ENCODE measurements at places on chromosomes 2 and 18.

DNA sequence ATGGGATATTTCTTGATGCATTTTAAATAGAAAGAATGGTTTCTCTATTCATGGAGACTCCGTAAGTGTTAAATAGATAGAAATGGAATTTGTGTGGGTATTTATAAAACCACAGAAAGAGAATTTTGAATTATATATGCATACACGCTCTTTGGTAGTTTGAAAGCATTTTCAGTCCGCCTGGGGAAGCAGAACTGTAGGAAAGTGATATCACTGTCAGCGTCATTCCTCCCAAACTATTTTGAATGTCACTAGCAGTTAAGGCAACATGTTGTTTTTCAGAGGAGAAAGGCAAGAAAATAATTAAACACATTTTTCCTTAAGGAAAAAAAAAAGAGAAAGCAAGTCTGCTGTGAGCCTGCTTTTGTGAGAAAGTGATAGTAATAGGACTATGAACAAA lies 8.7 kb upstream of the ERMN start:
- DNase-seq: no peak

DNA sequence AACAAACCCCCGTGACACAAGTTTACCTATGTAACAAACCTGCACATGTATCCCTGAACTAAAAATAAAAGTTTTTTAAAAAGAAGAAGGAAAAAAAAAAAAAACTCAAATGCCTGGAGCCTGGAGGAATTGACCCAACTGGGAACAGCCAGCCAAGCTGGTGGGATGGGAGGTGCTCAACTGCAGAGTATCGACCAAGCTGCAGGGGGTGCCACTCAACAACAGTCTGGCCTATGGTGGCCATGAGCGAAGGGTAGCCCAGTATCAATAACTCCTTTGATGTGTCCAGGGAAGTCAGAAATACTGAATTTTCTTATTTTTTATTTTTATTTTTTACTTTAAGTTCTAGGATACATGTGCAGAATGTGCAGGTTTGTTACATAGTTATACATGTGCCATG lies 310.3 kb upstream of the DLGAP1 start:
- DNase-seq: no peak

GRCh38 chr2:161947406-161947805 lies 126.6 kb downstream of the DPP4 start:
- DNase-seq: no peak

DNA sequence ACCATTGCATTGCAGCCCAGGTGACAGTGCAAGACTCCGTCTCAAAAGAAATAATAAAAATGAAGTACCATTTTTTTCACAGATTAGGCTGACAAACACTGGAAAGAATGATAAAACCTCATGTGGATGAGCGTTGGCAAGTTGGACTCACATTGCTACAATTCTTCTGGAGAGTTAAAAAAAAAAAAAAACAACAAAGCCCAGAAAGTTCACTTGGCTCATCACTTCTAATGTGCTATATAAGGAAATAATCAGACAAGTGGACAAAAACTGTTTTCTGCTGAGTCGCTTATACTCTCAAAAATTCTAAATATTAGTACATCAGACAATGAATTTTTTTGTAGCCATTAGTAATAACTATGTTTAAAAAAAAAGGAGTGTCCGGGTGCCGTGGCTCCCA lies 38.4 kb downstream of the PKP4 start:
- DNase-seq: no peak

DNA sequence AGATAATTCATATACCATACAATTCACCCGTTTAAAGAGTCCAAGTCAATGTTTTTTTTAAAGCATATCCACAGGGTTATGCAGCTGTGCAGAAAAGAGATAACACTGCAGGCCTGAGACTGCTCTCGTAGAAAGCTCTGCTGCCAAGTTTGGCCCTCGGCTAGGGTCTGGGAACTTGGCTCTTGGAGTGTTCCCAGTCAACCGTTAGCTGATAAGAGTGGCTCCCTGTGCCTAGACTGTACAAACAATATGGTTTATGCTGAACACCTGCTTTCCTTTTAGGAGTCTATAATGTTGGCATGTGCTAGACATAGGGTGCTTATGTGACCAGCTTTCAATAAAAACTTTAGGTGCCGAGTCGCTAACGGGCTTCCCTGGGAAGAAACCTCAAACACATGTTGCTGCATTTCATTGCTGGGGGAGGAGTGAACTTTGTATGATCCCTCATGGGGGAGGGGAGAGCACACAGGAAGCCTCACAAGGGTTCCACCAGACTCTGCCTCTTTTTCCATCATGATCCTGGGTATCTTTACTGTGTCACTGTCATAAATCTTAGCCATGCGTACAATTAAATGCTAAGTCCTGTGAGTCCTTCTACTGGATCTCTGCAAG lies 34.7 kb downstream of the RFX8 start:
- DNase-seq: no peak

GRCh38 chr2:63422556-63422955 lies 165.7 kb downstream of the WDPCP start:
- no peak for DNase-seq

DNA sequence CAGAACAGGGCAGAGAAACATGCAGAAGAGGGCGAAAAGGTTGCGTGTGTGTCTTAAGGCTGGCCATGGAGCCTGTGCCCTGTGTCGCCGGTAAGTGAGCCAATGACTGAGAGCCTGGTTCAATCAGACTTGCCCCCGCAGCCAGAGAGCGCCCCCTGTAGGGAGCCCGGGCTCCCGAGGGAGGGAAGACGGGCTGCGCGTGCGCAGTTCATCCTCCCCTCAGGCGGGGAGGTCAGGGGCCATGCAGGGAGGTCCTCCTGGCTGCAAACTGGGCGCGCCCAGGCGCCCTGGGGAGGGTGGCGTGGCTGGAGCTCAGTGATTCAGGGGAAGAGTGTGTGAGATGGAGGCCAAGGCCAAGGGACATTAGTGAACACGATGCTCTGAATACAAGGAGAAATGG lies 276.6 kb downstream of the PHLPP1 start:
- DNase-seq: no peak

DNA sequence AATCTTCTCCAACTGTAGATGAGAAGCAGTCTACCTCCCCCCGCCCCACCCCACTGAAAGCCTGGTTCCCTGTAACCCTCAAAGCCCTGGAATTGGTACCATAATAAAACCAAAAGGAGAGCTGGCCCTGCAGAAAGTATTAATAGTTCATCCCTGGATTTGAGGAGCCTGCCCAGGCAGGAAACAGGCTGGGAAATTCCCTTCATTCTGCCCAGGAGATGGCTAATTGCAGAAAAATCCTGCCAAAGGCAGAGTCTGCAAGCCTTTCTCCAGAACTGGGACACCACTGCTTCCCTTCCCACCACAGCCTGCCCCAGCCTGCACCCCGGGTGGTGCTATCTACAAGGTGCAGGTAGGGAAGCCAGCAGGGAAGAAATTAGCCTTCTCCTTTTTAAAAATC lies 16.3 kb downstream of the GKN2 start:
- no peak for DNase-seq

DNA sequence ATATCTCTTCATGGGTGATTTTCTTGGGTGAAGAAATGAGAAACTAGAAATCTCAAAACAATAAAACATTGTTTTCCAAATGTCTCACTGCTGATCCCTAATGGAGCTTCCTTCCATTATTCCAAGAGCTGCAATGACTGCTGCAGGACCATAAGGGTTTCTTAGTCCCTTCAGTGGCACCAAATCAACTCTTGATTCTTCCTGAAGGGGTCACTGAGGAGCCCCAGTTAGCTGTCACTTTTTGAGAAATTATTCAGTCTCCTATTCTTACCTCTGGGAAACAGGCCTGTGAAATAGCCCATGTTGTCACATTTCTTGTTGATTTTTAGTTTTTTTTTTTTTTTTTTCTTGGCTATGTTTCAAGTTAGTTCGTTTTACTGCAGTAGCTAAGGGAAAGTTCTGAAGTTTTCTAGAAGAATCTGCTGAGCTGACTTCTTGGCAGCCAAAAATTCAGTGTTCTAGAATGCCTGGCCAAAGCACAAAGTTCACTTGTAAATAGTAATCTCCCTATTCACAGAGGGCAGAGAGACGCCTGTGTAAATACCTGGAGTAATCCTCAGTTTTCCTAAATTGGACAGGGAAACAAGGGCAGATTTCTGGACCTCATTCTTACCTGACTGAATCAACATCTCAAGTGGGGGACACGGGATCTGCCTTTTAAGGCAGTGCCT lies 480.0 kb downstream of the RIT2 start:
- no peak for DNase-seq

- DNase-seq: no peak
Measured at GRCh38 chr2:205758051-205758450, 75.8 kb downstream of the NRP2 start.

- DNase-seq: no peak
Measured at GRCh38 chr18:27666016-27666415, 480.9 kb upstream of the CHST9 start.

DNA sequence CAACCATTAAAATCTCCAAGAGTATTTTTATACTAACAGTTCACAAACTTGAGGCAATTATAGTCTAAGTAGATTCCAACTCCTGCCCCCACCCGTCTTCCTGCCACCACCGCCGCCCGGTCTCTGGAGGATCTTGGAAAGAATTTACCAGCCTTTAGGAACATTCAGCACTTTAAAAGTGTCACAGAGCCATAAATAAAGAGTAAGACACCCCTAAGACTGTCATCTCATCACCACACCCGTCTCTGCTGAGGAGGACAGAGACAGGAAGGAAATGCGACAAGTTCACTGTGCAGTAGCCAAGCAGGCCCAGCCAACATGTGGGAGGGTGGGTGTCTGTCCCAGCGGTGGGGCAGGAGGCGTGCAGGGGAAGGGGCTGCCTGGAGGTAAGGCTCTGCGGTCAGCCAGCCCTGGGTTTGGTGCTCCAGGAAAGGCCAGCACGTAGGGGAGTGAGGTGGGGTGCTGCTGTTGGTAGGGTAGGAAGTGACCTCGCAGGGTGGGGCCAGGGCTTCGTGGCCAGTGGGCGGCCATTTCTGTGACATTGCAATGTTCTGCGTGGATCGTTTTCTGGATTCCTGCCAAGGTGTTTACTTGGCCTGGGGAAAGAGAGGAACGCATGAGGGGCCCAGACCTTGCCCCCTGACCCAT lies 111.6 kb downstream of the FAM210A start:
- no peak for DNase-seq

GRCh38 chr2:148553332-148553887 lies 91.1 kb upstream of the EPC2 start:
- DNase-seq: no peak

- DNase-seq: no peak
Measured at GRCh38 chr2:49224426-49225010, 70.2 kb upstream of the FSHR start.

- no peak for DNase-seq
Measured at GRCh38 chr2:25790074-25790790, 88.1 kb downstream of the ASXL2 start.

GRCh38 chr2:188922191-188922590 lies 52.0 kb upstream of the COL3A1 start:
- no peak for DNase-seq

- DNase-seq: no peak
Measured at GRCh38 chr2:237733677-237734300, 64.8 kb upstream of the RBM44 start.

GRCh38 chr18:69889009-69889408 lies 58.7 kb downstream of the CD226 start:
- DNase-seq: no peak

DNA sequence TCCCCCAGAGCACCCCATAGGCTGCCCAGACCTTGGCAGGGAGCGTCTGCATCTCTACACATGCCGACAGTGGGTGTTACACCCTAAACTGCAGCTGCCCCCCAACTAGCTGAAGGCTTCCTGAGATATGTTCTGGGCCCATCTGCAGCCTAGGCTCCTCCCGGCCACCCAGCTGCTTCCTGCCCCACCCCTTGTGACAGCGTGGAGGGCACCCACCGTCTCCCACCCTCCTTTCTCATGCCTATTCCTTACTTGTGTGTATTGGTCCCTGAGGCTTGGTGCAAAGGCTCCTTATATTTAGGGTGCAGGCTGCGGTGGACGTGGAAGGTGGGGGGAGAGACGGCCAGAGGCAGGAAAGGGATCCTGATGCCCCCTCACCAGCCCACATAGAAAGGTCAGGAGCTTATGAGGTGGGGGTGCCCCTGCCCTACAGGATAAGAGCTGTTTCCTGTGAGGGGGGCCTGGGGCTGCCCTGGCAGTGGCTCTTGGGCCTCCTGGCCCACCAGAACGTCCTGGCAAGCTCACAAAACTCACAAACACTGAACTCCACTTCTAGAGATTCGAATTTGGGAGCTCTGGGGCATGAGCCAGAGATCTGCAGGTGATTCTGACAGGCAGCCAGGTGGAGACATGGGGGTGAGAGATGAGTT lies 7.3 kb upstream of the PROM2 start:
- no peak for DNase-seq

Data from stimulated activated CD4-positive, alpha-beta T cell treated with anti-CD3 and anti-CD28 coated beads, Interleukin-1b, Interleukin-23, amount 100 ng/mL, for 1 hour (primary cell).